ENCODE measurements at places on chromosomes 6 and 20. TPM values are rescaled to one million over a fixed set of nuclear protein-coding genes. Genes with fewer than 3 reads are reported as not detected.

AFG1L gene
- total RNA-seq = 3.8 TPM

APCDD1L gene
- 0.34 TPM for total RNA-seq

FAM83C gene
- not detected for total RNA-seq

OPN5 gene
- not detected for total RNA-seq

CNKSR3 gene
- 5.6 TPM for total RNA-seq

XKR7 gene
- total RNA-seq = under 0.01 TPM

MATN4 gene
- 0.23 TPM for total RNA-seq

ADGRF5 gene
- total RNA-seq = not detected

SLC22A1 gene
- 0.19 TPM for total RNA-seq

DEFB125 gene
- not detected for total RNA-seq

OR12D2 gene
- total RNA-seq = not detected

FAM209B gene
- not detected for total RNA-seq

EEF1A2 gene
- total RNA-seq = 0.32 TPM

RBM24 gene
- total RNA-seq = 60.7 TPM

IL17A gene
- total RNA-seq = not detected

SAMD5 gene
- total RNA-seq = 4.0 TPM

DNA sequence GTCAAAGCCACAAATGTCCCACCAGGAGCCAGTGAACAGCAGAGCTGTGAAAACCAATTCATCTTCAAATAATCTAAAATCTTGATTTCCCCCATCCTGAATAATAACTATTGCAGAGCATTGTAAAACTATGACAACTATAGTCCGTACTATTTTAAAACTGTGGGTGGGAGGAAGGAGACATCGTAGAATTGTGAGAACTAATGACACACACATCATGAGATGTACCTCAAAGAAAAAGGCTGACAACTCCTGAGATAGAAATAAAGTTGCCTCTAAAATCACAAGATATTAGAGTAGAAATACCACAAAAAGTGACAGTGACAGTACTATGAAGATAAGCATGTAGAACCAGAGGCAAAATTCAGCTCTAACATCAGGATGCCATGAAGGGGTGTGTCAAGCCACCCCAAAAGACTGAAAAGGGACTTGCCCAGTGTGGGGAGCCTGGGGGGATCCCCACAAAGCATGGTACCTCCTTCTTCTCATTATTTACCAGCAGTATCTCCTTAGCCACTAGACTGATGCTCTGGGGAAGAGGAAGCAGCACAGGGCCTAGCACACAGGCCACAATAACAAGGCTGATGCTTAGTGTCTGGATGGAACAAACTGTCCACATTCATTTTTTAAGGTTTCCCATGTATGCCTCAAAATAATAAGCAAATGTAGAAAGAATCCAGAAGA, 13.4 kb downstream of the NAPB start:
- DNase-seq = no peak

DNA sequence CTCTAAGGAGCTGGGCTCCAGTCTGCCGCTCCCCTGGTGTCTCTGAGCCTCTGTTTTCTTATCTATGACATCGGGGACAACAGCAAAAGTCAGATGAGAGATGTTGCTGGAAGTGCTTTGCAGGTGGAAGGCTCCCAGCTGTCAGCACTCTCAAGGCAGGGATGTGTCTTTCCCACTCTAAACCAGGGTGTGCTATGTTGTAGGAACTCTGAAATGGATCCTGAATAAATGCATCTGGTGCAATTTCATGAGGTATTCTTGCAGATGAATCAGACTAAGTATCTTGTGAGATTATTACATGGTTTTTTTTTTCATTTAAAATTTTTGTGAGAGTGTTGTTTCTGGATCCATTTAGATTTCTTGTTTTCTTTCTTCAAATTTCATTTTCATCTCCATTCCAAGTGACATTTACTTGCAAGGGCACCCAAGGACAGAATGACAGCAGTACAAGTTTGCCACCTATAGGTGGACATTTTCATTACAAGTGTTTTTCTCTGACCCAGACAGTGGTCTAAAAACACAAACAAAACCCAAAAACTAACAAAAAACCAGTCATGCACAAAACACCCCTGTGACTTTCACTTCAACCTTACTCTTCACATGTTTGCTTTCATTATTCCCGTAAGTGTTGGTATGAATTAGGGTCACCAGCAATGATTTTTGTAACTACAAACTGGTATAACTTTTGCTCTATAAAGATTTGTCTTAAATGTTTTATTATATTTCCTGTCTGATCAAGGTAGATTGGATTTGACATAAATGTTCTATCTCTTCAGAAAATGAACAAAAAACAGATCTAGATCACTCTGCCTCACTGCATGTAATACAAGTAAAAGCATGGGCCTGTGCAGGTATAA, 14.7 kb upstream of the SIM1 start:
- DNase-seq = peak; percentile 56

- DNase-seq = no peak
Measured at GRCh38 chr6:167678102-167679101, 148.3 kb upstream of the AFDN start.

GRCh38 chr20:32421290-32421689, 63.2 kb downstream of the ASXL1 start:
- DNase-seq = no peak

DNA sequence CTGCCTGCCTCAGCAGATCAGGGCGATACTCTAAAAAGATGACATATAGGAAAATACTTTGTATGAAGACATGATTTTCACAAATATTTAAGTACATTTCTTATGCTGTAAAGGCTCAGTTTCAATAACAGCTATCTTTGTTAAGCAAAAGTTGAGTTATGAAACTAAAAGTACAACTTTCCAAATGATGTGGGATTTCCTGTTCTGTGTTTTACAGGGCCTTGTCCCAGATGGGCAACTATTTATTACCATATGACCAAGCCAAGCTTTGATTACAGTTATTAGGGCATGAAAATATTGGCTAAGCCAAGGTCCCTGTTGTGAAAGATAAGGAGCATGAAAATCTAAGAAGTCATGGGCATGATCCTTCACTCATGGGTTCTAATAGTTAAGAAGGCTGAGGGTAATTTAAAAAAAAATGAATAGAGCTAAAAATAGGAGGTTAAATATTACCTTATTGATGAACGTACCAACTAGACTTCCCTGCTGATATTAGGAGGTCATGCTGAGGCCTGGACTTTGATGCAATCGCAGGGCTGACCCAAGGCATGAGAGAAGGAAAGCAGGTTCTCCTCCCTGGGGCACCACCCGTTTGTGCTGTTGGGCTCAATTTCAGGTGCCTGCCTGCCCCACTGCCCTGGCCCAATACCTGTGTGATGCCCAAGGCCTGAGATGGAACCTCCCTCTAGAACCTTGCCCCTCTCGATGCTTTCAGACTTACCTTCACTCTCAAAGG, 294.4 kb upstream of the PRDM1 start:
- no peak for DNase-seq

DNA sequence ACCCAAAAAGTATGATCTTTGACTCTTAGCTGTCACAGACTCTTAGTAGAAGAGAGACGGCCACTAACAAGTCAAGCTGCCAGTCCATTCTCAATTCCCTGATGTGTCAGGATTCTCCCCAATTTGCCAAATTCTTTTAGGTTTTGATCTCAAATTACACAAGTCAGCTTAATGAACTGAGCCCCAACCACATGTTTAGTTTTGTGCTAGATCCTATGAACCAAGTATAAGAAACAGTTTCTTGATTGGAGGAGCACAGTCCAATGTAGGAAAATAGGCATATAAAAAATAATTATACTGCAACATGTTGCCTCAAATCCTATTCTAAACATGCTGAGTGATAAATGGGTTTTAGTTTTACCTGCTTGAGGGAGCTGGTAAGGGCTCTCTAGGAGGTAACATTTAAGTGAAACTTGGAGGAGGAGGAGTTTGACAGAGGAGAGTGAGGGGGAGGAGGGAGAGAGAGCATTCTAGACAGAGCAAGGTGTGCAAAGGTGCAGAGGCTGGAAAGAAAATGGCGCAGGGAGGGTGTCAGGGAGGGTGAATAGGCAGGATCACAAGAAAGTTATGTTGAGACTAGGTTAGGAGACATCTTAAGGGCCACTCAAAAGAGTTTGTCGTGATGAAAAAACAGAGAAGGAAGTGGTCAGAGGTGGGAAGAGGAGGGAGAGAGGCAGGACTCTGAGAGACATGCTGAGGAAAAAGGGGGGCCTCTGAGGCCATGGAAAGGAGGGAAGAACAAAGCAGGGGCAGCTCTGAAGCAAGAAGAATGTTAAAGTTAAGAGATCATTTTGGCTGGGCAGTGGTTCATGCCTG, 22.8 kb upstream of the FAM83C start:
- peak; percentile 64 for DNase-seq

DNA sequence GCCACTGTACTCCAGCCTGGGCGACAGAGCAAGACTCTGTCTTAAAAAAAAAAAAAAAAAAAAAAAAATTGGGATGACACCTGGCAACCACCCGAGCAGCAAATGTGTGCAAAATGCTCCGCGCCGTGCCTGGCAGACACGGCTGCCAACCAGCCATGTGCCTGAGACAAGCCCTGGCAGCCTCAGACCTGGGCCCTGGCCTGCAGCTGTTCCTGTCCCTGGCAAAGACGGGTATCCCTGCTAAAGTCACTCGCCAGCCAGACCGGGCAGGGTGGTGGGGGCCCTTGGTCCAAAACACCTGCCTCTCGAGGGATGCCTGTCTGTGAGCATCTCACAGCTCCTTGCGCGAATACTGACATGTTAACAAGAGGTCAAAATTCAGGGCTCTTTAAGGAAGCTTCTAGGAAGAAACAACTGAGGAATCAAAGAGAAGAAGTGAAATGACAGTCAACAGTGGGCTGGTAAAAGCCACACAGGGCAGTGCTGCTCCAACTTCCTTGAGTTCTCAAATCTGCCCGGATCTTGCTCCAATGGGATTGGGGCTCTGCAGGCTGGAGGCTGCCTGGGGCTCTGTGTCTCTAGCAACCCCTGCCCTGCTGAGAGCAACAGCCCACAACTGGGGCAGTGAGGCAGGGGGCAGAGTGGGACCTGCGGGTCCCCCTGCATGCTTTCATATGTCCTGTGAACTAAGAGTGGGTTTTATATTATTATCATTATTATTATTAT, 53.4 kb downstream of the SYTL3 start:
- no peak for DNase-seq

GRCh38 chr6:19835605-19836004, 1.6 kb upstream of the ID4 start:
- no peak for DNase-seq

GRCh38 chr6:130223508-130223907, 757 bp upstream of the SAMD3 start:
- no peak for DNase-seq

GRCh38 chr20:24608926-24609667, 139.7 kb downstream of the SYNDIG1 start:
- DNase-seq = no peak

DNA sequence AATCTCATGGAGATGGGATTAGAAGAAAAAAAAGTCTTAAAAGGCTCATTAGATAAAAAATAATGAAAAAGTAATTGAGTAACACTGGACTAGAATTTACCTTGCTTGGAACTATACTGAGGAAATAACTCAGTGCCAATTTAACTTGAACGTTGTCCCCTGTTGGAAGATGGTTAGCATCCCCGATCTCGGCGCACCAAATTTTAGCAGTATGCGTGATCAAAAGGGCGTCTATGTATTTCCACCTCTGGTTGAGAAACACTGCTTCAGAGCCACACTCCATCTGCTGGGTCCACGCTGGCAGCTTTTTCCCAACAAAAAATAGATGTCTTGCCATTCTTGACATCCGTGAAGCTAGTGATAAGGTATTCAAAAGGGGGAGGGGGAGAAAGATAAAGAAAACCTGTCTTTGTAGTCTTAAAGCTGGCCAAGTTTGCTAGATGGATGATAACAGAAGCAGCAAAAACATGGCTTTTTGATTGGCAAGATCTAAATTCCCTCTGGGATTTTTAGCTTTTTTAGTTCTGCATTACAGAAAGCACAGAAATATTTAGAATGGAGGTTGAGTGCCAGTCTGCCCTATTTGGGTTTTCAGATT, 6.4 kb downstream of the HINT3 start:
- DNase-seq = no peak

- no peak for DNase-seq
Measured at GRCh38 chr6:121175827-121176226, 158.5 kb downstream of the TBC1D32 start.

- no peak for DNase-seq
Measured at GRCh38 chr6:33343953-33344611, 26.5 kb upstream of the ZBTB22 start.

DNA sequence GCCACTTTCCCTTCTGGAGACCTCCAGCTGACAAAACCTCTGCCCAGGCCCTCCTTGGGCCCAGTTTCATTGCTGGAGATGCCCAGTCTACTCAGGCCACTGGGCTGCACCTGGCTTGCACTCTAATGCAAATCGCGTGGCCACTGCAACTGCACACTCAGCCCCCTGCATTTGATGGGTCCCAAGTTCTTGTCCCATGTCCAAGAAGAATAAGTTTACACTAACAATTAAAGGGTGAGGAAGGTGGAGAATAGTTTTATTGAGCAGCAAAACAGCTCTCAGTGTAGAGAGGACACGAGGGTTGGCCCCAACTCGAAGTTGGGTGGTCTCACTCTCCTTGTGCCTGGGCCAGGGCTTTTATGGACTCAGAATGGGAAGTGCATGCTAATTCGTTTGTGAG, 31.9 kb upstream of the THEMIS start:
- no peak for DNase-seq

- no peak for DNase-seq
Measured at GRCh38 chr6:153047386-153047785, 44.9 kb upstream of the MTRF1L start.

DNA sequence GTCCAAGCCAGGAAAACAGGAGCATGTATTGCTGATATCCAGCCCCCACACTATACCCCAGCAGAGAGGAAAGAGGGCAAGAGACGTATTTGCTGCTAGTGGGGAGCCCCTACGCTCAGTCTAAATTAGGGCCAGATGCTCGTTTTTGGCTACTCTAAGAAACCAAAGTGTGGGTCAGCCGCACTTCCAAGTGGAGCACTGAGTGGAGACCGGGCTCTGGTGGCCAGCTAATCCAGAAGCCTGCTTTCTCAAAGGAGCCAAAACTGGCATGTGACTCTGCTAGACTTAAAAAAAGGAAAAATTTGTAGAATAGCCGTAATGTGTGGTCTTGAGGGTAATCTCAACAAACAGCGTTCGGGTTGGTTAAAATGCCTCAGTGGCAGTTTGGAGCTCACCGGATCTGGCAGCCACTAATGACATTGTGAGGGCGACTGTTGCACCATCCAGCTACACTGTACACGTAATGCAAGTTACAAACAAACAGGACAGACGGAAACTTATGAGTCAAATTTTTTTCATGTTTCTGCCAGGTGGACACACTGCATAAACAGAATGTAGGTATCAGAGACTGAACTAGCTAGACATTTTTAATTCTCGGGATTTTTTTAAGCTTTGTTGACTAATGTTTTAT, 230.9 kb downstream of the FOXC1 start:
- no peak for DNase-seq

GRCh38 chr6:90168693-90169131, 127.9 kb downstream of the BACH2 start:
- DNase-seq = peak; percentile 5

DNA sequence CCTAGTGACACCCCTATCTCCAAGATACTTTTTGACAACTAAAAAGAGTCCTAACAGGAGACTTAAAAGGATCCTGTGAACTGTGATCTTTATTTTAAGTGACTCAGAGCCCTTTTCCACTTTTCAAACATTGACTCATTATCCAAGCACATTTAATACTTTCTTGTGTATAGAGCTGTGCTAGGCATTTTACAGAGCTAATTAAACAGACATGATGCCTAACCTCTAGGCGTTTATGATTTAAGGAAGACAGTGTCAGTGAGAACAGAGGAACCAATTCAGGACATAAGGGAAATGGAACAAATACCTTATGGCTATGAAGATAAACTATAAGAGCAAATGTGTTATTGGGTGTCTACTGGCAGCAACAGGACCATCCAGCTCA, 282.6 kb downstream of the TPBG start:
- DNase-seq = no peak
